AG09319 (cell line): ENCODE measurements at places on chromosomes 5 and 9.

- no peak for DNase-seq
Measured at GRCh38 chr9:115393976-115394775, 276.2 kb upstream of the TNC start.

- peak; percentile 34 for DNase-seq
Measured at GRCh38 chr9:99266255-99267023, 44.4 kb downstream of the SEC61B start.

GRCh38 chr9:68793605-68794343, 88.7 kb downstream of the PIP5K1B start:
- DNase-seq: no peak

DNA sequence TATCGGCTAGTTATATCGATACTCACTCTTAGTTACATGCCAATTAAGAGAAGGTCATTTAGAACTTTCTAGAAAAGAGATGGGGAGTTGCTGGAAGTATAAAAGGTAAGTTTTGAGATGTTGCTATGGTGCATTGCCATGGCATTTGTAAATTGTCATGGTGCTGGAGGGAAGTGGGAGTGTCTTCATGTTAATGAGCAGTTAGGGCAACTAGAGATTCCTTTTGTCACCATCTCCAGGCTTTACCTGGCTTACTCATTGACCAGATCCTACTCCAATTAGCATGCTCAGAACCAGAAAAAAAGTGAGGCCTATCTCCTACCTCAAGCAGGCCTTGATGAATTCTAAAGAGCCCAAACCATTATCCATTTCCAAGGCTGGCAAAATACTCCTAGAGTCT, 82.8 kb downstream of the PRR16 start:
- no peak for DNase-seq

DNA sequence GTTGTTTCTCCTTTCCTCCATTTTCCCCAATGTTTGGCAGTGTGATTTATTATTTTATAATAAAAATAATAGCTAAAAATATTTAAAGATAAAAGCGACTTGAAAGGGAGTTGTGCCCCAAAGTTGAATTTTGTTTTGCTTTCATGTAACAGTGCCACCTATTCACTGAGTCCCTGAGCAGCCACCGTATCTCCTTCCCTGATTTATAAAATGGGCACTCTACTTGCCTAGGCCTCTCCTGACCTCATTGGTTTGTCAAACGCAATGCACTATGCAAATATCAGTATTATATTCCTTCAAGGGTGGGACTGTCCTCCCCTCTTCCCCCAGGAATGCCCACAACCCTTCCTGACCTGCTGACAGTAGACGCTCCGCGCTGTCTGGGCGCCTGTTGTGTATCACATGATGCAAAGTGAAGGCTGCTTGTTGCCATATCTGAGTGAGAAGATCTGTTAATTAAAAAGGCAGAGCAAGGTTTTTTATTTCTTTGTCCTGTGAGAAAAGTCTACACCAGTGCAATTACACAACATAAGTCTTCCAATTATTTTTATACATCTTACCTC, 81.4 kb downstream of the TTC39B start:
- no peak for DNase-seq

DNA sequence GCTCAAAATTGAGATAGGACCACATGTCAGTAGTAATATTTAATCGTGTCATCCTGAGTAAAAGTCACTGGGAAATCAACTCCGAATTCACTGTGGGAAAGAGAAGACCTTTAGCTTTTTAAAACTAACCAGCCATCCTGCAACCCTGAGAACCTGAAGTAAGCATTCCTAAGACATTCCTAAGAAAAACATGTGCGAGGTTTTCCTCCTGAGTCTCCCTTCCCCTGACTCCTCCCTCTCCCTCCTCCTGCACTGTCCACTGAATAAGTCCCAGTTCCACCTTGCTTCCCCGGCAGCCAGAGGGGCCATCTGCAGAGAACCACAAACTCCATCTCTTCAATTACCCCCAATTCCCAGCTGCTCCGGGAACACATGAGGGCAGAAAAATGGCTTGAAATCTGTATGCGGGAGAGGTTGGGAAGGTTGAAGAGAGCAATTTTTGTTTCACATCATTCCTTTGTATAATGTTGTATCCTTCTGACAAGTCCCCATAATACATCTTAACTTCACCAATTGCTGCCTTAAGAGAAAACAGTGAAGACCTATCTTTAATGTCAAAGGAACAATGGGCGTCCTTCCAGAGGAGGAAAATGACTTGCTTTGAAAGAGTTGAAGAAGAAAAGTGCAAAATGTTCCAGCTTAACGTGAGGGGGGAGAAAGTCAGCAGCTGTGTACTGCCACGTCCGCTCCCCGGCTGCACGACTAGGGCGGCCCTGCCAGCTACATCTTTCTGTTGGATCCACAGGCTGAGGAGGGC, 186.3 kb downstream of the ZNF462 start:
- no peak for DNase-seq

DNA sequence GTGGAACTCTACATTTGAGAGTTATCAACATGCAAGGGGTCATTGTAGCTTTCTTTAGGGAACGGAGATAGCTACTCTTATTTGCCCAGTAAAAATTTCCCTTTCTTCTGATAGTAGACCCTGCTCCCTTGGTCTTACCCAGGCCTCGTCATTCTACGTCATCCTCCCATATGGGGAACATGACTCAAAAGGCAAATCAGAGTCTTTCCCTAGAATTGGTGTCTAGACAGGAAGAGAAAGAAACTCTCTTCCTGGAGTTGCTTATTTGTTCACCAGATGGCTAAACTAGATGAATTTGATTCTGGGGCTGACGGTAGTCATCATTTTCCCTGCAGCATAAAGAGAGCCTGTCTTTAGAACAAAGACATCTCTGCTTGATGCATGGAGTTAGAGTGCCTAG, 12.2 kb upstream of the SLC38A9 start:
- DNase-seq: no peak
